ENCODE measurements at places on chromosomes 4 and X.

- peak; percentile 71 for DNase-seq
Observed at GRCh38 chr4:41692717-41693345, 55.7 kb downstream of the PHOX2B start.

GRCh38 chr4:7045553-7045952 lies 2.4 kb downstream of the TADA2B start:
- DNase-seq = no peak

DNA sequence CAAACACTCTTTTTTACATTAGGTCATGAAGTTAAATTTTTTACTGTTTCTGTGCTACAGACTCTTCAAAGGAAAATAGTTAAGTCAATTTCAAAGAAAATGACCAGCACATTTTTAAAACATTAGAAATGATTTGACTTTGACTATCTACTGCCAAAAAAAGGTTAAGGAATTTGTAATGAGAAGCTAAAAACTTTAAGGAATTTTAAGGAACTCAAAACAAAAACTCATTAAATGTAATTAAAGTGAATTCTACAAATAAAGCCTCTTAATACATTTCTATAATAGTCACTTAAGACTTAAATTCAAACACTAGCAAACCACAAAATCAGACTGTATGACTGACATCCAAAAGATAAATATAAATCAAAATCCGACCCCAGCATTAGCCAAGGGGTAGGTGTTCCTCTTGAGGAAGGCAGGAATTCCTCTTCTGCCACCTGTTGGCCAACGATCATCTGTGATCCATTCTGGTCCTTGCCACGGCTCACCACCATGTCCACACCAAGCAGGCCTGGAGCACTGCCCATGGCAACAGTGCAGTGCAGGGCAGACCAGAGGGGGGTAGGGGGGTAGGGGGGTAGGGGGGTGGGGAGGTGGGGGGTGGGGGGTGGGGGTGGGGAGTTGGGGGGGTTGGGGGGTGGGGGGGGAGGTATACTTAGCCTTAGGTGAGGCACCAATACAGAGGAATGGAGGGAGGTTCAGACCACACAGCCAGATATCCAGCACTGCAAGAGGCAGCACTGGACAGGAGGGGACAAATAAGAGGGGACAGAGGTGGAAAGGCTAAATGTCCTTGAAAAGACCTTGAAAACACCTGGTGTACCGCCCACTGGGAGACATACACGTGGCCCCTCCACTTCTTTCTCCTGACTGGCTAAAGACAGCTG lies 287.4 kb downstream of the CHIC1 start:
- DNase-seq = no peak

DNA sequence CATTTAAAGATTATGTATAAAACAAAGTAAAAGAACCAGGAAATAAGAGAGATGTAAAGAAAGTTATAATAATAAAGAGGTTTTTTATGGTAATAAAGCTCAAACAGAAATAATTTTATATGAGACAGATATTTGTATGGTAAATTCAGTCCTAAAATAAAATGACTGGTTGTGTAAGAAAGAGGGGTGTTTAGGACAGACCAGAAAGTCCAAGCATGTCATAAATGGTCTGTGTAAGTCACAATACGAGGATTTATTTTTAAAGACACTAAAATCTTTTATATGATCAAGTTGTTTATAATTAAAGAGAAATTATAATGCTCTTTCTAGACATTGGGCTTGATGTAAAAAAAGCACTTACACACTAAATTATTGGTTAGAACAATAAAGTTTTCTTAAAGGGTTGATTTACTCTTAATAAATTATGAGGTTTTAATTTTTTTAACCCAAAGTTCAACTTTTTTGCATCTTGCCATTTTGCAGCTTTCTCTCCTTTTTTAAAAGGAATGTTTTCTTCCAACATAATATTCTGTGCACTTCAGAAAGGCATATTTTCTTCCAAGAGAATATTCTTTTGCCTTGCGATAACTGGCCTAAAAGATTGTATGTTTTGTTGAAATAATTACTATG lies 61.9 kb upstream of the TCEAL2 start:
- no peak for DNase-seq

DNA sequence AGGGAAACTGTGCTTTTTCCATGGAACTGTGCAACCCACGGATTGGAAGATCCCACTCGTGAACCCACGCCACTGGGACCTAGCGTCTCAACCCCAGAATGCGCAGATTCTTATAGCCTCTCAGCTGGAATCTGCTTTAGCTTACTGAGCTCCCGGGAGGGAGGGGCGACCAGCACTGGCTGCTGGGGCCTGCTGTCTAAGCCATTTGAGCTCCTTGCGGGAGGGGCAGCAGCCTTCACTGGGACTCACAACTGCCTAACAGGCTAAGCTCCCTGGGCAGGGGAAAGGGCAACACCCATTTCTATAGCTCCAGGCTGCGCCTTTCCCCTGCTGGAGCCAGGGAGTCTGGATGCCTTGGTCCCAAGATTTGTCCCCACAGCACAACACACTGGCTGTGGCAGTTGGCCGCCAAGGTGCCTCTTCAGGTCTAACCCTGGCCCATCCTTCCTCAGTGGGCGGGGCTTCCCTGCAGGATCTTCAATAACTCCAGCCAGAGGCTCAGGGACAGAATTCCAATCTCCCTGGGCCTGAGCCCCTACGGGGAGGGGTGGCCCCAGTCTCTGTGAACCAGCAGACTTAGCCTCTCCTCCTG lies 451.7 kb upstream of the PITX2 start:
- no peak for DNase-seq

GRCh38 chrX:130261296-130261893 lies 7.3 kb downstream of the ZNF280C start:
- no peak for DNase-seq

DNA sequence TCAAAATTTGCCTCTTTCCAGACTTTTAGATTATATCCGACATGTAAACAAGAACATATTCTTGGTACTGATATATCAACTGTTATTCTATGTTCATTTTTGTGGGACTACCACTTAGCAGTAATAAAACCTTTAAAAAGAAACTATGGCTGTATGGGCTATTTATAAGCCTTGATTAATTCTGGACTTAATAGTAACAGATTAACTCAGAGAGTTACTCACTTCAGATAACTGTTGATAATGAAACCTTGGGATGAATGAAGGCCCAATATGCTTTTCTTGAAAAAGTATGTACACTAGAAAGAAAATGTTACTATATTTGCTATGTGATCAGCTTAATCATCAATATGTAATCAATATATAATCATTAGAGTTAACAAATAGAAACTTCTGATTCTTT lies 595.9 kb upstream of the BOD1L1 start:
- no peak for DNase-seq

DNA sequence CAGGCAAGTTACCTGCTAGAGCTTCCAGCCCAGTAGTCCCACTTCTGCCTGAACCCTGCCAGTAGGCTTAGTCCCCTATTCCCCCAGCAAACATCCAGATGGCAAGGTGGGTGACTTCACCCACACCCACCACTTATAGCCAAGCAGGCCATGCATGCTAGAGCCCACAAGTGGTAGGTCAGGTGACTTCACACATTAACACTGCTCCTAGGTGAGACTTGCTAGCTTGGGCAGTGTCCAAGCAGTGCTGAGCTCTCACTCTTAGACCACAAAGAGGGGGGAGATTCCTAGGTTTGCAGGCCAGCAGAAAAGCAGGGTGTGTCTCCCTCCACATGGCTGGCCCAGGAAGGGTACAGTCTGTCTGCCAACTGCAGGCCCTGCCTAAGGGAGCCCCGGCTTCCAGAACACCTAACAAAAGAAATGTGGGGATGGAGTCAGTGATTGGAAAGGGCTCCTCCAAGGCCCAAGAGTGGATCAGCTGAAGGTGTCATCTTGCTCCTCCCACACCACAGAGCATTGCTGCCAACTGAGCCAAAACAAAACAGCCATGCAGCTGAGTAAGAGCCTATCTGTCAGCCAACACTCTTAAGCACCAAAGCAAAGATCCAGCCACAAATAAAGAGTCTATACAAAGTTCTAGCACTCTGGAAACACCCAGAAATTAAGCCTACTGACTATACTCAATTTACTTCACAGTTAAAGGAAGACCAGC lies 158.1 kb upstream of the USP38 start:
- no peak for DNase-seq

- DNase-seq = no peak
Observed at GRCh38 chr4:107977482-107977881, 12.2 kb upstream of the HADH start.

GRCh38 chr4:55363691-55364351 lies 17.8 kb downstream of the SRD5A3 start:
- no peak for DNase-seq

GRCh38 chr4:143699331-143700045 lies 987 bp downstream of the FREM3 start:
- DNase-seq = no peak

DNA sequence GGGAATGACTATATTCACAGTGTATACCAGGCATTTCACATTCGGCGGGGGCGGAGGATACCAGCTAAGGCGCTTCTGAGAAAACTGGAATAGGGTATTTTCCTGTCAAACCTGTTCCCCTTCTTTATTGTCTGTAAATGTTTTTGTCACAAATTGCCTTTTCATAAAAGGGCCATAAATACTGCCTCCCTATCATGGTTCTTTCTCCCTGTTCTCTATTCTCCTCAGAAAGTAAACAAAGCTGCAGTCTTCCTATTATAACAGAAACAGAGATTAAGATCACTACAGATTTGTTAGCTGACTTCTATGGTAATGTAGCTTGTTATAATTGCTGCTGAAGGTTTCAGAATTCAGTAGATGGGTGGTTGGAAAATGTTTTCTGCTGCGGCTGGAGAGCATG lies 32.2 kb downstream of the MID2 start:
- peak; percentile 39 for DNase-seq

- no peak for DNase-seq
Observed at GRCh38 chr4:173524218-173525117, 5.6 kb downstream of the HAND2 start.

DNA sequence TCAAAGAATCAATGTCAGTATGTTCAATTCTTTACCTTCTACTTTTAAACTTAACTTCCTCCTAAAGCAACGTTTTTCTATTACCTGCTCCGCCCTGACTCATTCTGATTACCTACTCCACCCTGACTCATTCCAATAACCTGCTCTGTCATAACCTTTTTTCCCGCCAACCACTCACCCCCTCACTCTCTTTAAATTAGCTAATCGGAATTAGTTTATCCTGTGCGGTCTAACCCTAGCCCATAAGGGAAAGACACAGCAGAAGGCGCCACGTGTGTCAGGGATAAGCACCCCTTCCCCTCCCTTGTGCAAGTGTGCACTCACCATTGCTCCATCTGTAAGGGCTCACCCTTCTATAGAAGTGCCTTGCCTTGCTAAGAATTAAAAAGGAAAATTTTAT lies 64.4 kb downstream of the EIF4E start:
- DNase-seq = no peak

DNA sequence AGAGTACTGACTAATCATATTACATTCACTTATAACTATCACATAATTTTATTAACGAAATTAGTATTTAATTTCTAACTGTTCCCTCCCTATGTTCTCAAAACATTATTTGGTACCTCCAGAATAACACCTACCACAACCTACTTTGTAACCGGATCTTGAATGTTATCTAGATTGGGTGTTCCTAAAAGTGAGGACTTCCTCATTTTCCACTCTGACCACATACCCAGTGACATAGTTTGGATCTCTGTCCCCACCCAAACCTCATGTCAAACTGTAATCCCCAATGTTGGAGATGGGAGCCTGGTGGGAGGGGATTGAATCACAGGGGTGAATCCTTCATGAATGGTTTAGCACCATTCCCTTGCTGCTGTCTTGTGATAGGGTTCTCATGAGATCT lies 21.8 kb downstream of the NR3C2 start:
- no peak for DNase-seq

GRCh38 chrX:43551590-43551989 lies 104.5 kb upstream of the MAOA start:
- DNase-seq = no peak

All from NCI-H526 (cell line).